Smooth muscle cell of the brain vasculature (primary cell): ENCODE measurements at places on chromosomes 1 and 21.
A peak's percentile ranks its signal among the peaks of the same experiment; 100 is the strongest.

DNA sequence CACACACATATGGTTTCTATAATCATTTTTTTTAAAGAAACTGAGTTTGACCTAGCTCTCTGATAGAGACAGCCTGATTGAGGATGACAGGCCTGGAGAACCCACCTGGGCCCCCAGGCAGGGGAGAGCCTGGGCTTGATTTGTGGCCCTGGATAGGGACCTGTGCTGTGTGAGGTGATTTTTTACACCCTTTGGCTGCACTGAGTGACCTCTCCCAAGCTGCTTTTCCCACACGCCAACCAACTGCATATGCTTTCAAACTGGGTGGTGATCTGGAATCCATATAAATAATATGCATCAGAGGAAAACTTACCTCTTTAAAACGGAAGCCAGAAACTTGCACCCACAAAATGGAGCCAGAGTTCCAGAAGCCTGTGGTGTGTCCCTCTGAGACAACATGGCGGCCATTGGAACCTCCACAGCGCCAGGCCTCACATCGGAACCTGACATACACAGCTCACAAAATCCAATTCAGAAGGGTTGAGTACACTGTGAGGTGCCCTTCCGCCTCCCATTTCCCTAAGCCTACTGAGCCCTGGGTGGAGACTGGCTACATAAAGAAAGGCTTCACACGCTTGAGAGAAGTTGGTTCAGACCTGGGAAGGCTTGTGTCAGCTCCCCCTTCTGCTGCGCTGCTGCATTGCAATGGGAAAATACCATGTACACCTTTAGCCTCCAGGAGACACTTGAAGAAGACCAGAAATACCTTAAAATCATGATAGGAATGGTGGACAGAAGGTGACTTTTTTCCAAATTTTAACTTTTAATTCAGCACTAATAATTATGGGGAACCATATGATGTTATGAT is 160.7 kb downstream of the HHIPL2 start:
- no peak for DNase-seq

DNA sequence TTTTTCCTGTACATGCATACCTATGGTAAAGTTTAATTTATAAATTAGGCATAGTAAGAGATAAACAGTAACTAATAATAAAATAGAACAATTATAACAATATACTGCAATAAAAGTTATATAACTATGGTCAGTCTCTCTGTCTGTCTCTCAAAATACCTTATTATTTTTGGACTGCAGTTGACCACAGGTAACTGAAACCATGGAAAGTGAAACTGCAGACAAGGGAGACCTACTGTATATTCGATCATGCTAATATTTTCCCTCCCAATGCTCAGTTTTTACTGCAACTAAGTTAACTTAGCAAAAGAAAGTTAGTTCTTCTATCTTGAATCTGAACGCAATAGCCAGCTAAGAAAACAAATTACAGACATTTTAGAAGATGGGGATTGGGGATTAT is 12.3 kb upstream of the DHX9 start:
- DNase-seq, result no peak

DNA sequence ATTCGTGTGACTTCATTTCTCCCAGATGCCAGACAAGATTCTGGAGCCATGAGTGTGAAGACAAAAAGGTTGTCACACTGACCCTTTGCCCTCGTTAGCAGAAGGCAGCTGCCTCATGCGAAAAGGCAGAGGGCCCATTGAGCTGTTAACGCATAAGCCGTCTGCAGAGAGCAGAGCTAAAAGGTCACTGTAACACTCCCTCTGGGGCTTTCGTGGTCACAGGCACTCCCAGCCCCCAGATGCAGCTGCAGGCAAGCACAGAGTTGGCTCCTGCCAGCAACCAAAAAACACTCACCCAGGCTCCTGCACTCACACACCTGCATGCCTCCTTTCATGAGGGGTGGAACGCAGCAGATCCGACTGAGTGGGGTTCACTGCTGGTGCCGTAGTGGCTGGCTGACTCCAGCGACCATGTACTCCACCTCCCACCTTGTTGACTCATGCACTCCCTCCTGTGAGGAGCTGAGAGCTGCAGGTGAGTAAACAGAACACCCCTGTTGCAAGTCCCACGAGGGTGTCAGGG is 287.5 kb downstream of the SMYD3 start:
- DNase-seq, result no peak

DNA sequence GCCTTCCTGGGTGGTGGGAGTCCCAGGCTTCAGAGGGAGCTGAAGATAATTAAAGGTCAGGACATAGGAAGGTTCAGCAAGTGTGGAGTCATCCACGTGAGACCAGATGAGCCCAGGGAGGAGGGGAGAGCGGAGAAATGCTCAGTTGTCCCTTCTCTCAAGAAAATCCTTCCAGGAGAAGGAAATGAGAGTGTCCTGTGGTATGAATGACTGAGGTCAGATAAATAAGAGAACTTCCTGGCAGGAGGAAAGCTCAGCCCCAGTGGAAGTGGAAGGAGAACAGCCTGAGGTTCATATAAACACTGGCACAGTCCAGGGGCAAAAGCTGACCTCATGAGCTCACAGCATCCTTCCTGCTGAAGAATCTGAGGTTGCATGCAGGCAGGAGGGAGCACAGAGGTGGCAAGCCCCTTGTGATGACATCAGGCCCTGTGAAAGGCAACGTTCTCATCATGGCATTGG is 97.6 kb downstream of the NAV1 start:
- DNase-seq, result no peak

GRCh38 chr21:43667191-43667904 is 8.0 kb downstream of the RRP1B start:
- no peak for DNase-seq

DNA sequence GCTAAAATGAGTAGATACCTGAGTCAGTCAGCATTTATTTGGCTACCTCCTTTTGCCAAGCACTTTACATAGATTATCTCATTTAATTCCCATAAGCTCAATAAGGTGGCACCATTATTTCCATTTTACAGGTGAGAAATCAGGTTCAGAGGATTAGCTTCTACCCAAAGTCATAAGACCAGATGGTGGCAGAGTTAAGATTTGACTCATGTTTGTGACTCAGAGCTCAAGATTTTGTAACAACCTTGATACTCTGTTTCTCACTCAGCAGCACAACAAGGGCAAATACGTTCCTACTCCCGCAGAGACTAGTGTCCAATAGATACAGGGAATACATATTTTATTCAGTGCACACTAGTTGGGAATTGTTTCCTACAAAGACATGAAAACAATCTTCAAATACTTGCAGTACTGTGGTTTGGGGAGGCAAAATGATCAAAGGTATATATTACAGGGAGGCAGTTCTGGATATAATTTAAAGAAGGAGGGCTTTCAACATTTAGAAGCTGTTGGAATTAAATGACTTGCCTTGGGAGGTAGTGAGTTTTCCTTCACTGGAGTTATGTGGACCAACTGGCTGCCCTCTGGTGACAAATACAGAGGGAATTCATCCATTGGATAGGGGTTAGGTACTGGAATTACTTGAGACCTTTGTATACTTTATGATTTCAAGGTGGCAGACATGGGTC is 3.6 kb downstream of the LEPR start:
- peak; percentile 51 for DNase-seq
